ENCODE measurements at places on chromosomes 12 and 14.

GRCh38 chr14:68144051-68144681 lies 324.6 kb downstream of the RAD51B start:
- DNase-seq: no peak

DNA sequence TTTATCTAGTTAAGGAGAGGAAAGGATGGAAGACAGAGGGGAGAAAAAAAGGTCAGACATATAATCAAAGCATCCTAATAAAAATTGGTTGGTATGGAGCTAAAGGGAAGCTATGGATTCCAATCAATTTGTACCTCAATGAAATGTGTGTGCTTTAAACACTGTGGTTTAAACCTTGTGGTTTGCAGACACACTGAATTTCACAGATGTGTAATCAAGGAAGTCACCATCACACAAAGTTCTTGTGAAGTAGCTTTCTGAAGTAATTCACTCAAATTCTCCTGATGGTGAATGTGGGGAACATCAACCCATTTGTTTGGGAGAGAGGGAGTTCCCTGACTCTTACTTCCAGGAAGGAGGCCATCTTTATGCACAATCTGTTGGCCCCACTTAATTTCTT lies 243.3 kb upstream of the KRR1 start:
- DNase-seq: no peak

DNA sequence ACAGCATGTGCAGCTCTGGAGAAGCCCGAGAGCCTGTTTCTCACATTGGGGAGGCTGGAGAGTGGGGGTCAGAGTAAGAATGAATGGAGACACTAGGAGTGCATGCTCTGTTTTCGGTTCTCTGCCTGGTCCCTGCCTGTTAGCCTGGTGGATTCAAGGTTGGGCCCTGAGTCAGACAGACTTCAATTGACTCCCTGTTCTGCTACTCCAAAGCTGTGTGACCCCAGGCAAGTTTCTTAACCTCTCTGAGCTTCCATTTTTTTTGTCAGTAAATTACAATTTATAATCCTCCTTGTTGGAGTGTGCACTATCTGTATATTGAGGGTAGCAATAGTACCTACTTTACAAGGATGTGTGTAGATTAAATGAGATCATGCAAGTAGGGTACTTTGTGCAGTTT lies 102.6 kb upstream of the ESRRB start:
- DNase-seq: no peak

DNA sequence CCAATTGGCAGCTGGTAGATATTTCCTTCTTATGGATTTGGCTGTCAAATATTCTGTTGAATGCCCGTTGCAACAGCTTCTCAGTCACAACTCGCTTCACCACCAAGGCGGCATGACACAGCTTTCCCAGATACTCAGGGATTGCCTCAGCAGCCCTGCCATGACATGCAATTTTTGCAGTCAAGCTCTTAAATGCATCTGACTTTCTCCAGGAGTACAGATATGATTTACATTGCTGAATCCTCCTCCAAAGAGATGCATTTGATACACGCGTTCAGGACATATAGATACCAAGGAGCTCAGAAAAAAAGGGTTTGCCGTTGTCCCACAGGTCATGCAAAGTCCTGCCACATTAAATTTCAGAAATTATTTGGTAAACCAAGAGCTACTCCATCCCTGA lies 6.5 kb downstream of the KRT5 start:
- no peak for DNase-seq

DNA sequence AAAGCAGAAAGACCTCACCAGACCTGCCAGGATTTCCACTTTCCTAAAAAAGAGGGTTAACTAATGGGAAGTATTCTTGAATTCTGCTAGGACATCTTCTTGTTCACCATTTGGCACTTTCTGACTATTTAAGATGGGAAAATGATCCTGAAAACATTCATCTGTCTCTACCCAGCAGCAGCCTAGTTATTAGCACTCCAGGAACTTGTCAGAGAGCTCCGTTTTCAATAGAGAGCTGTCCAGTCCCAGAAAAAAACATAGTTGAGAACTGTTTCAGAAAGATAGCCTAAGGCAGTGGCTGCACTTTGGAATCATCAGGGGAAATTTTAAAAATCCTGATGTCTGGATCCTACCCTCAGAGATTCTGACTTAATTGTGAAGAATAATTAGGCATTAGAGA lies 22.1 kb upstream of the CEP83 start:
- no peak for DNase-seq

GRCh38 chr12:39033782-39034181 lies 128.4 kb upstream of the CPNE8 start:
- no peak for DNase-seq

- DNase-seq: no peak
Measured at GRCh38 chr14:32047791-32048190, 29.3 kb upstream of the ARHGAP5 start.

GRCh38 chr14:61337893-61338292 lies 16.5 kb downstream of the PRKCH start:
- no peak for DNase-seq

DNA sequence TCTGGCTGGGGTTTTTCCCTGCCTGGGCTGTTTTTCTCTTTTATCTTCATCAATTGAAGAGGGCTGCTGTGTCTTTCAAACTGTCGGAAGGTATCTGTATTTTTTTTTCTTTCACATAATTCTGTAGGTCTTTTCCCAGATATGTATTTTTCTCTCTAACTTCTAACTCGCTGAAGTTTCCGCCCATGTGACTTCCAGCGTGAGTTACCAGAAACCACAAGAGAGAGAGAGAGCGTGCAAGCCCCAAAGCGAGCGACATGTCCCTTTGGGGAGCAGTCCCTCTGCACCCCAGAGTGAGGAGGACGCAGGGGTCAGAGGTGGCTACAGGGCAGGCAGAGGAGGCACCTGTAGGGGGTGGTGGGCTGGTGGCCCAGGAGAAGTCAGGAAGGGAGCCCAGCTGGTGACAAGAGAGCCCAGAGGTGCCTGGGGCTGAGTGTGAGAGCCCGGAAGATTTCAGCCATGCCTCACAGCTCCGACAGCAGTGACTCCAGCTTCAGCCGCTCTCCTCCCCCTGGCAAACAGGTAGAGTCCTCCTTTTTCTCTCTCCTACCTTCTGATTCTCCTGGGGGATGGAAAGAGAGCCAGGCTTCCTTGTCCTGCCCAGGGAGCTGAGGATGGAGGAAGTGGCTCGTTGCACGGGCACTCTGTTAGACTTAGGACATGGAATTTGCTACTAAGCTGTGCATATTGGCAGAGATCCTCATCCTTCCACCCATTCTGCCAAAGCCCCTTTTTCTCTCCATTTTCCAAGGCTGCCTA lies at the start of gene BATF:
TSS of gene BATF (plus strand) at position 246 of the 759 bp plus-strand sequence. CDS start at position 460, 214 bp downstream.
- DNase-seq: no peak

DNA sequence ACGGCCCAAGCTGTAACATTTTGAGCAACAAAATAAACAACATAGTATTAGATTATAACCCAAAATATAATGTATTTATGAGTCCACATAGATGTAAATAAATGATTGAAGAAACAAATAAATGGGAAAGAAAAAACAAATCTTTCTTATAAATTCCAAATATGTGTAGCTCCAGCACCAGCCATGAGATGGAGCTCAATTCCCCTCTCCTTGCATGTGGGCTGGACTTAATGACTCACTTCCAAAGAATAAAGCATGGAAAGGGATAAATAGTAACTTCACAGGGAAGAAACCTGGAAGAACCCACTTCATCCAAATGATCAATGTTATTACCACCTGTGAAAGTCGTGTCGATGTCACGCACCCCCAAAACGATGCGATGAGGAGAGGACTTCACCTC lies 158.8 kb downstream of the RPAP3 start:
- no peak for DNase-seq

DNA sequence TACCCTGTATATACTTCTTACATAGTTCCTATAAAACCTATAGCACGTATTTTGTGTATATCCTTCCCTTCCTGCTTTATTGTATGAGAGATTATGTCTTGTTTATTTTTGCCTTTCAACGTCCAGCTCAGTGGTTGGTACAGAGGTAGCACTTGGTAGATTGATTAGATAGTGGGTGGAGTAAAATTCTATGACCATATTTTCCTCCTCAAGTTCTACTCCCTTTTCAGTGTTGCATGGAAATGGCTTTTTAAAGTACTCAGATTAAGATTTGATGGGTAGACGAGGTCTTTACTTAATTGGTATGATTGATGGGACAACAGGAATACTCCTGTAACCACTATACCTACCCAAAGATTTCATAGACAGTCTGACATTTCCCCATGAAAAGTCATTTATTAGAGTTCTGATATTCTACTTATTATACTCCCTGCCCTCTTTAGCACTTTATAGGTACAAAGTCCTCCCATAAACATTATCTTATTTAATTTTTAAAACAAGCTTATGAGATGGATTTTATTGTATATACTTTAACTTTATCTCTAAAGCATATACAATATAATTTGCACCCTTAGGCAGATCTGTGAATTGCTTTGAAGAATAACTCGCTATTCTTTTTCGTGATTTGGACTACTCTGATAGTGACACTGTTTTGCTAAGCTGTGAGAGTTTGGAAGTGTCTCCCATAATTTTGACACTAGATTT lies 348.0 kb downstream of the RAD51B start:
- no peak for DNase-seq

DNA sequence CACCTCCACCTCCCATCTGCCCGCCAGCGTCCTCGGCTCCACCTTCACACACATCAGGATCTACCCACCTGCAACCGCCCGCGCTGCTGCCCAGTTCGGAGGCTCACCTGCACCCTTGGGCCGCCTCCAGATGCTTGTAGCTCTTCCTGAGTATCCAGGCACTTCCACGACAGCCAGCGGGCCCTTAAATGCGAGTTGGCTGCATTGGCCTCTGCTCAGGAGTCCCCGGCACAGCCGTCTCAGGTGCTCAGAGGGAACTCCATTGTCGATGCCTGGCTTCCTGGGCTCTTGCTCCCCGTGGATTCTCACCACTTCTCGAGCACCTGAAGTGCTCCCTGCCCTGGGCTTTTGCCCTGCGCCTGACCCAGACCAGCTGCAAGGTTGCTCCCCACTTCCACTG lies 21.9 kb upstream of the CDCA4 start:
- DNase-seq: no peak

DNA sequence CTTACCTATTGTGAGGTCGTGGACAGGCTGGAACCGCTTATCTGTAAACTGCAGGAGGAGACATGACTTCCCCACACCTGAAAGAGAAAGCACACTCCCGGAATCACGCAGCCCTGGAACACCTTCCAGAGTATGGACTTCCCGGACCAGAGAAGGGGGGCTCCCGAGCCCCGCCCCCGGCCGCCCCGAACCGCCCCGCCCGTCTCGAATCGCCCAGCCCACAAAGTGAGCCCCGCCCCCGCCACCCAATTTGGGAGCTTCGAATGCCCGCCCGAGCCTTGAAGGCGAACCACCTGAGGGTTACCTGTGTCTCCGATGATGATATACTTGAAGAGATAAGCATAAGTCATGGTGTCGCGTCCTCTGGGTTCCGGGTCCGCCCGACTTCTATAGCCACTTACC lies 235 bp downstream of the RAB2B start:
- DNase-seq: peak; percentile 61

DNA sequence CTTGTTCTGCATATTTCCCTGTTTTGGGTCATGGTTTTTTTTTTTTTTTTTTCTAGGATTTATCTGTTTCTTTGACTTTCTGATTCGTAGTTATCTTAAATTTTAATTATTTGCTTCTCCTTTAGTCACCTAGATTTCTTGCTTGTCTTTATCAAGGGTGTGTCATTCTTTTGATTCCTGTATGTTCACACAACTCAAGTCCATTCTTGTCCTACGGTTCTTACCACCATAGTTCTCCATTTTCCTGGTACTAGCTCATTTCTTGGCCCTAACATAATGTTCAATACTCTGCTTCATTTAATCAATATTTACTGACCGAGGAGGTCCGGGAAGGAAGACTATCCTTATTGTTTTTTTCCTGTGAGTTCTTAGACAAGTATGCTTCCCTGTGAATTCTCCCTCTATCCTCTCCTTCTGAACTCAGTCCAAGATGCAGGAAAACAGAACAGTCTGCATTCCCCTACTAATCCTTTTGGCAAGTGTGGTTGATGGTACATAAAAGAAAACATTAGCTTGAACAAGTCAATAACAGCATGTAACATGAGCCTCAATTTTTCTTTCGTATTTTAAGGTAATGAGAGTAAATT lies 1346.4 kb upstream of the SEL1L start:
- no peak for DNase-seq

DNA sequence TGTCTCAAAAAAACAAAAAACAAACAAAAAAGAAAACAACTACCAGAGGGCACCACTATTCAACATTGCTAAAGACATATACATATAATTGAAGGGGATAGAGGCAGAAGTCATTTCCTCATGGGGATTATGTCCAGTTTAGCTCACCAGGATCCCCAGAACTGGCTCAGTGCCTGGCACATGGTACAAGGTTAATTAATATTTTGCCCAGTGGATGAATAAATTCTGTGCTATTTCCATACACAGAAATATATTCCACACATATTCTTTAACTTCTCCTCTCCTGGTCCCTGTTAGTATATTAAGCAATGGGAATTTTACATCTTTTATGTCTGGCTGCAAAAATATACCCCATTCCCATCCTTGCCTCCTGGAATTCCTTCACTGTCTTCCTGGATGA lies 6.7 kb downstream of the FOS start:
- no peak for DNase-seq

DNA sequence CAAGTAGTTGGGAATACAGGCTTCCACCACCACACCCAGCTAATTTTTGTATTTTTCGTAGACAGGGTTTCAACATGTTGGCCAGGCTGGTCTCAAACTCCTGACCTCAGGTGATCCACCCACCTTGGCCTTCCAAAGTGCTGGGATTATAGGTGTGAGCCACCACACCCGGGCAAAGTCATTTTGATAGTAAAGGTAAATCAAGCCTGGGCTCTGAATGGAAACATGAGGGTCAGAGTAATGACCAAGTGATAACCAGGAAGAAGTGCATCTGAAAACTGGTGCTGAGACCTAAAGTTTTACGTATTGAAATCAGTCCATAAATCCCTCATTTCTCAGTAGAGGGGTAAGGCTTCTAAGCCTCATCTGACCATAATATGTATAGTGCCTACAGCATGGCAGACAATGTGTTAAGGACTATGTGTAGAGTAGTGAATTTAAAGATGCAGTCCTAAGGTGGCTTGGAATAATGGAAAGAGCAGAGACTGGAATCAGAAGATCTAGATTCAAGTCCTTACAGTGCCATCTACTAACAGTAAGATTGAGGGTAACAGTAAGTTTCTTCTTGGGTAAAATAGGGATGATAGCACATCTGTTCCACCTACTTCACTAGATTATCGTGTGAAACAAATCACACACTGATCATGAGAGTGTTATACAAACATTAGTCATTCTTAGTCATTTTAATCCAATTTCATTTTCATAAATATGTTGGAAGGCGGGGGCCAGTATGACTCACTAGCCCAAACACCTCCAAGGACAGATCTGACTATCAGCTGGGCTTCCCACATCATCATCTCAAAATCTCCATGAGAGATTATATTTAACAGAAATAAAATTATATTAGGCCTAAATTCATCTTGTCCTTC lies 11.2 kb downstream of the MAP4K5 start:
- no peak for DNase-seq

DNA sequence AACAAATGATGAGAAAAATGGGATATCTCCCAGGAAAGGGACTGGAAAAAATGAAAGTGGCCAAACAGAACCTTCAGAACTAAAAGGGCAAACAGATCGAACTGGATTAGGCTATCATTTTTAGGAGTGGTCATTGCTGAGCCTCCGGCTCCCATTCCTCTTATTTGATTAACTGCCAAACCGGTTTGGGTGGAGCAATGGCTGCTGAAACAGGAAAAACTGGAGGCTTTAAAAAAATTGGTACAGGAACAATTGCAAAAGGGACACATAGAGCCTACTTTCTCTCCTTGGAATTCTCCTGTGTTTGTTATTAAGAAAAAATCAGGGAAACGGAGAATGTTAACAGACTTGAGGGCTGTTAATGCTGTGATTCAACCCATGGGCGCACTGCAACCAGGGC lies 49.7 kb downstream of the TNFAIP2 start:
- DNase-seq: no peak
